Chondrocyte (in vitro differentiated cells): ENCODE measurements at places on chromosomes 2 and 18. TPM values are rescaled to one million over a fixed set of nuclear protein-coding genes. Genes with fewer than 3 reads are reported as not detected.

The ITGA4 gene
- total RNA-seq = 21.3 to 23.0 TPM (median 21.5 TPM) in 3 replicates

DNA sequence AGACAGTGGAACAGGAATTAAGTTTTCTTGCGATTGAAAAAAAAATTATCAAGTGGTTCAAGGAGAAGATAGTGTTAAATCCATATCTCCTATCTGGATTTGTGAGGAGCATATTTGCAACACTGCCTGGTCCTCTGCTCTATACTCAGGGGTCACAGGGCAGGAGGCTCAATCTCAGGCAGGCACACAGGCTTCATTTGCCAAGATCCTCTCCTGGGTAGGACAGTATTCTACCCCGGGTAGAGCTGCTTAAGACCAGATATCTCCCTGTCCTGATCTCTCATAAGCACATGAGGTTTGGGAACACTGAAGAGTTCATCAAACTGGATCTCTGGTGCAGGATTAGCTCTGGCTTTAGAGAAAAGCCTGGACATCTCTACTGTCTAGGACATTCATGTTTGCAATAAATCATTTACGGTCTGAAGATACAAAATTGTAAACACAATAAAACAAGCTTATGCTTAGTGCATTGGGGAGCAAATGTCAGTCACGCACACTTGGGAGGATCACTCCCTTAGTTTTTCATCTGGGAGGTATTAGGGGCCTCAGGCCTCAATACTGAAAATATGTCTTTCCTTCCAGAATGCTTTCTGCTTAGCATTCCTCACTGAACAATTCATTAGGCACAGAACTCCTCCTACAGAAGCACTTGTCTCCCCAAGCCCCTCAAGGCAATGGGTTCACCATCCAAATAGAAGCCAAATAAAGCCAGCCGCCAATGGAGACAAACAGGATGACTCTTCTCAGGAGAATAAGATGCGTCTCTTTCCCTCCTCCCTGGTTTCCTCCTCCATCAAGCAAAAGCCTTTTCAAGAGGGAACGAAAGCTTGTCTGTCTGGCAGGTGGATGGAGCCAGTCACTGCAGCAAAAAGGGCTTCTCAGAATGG is 34.1 kb upstream of the LCLAT1 start:
- no peak for DNase-seq

DNA sequence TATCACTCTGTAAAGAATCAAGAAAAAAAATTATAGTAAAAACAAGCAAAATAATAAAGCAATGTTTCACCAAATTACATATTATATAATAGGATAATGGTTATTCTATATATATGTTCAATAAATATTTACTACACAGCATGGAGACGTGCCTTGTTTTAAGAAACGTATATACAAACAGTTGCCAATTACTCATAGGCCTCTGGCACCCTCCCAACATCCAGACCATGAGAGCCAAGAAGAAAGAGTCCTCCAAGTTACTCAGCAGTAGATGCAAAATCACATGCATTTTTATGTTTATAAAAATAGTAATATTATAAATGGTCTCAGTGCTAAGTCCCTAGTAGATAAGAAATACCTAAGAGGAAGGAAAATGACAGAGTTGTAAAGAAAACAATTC is 64.8 kb downstream of the REV1 start:
- DNase-seq = no peak

The REG3A gene
- not detected in 3 replicates for total RNA-seq

The TRAPPC12 gene
- 71.0 to 92.9 TPM (median 73.3 TPM) in 3 replicates for total RNA-seq

- DNase-seq = no peak
Measured at GRCh38 chr2:226902041-226902966, 66.5 kb downstream of the RHBDD1 start.

The XRCC5 gene
- total RNA-seq = 154 to 236 TPM (median 158 TPM) in 3 replicates

- no peak for DNase-seq
Measured at GRCh38 chr18:35185771-35186170, 55.1 kb upstream of the ZNF397 start.

- no peak for DNase-seq
Measured at GRCh38 chr2:234951664-234952269, at the start of gene SH3BP4. TSS of gene SH3BP4 (plus strand) at chr2:234952017. CDS start at chr2:235035003, 82,986 bp downstream.

DNA sequence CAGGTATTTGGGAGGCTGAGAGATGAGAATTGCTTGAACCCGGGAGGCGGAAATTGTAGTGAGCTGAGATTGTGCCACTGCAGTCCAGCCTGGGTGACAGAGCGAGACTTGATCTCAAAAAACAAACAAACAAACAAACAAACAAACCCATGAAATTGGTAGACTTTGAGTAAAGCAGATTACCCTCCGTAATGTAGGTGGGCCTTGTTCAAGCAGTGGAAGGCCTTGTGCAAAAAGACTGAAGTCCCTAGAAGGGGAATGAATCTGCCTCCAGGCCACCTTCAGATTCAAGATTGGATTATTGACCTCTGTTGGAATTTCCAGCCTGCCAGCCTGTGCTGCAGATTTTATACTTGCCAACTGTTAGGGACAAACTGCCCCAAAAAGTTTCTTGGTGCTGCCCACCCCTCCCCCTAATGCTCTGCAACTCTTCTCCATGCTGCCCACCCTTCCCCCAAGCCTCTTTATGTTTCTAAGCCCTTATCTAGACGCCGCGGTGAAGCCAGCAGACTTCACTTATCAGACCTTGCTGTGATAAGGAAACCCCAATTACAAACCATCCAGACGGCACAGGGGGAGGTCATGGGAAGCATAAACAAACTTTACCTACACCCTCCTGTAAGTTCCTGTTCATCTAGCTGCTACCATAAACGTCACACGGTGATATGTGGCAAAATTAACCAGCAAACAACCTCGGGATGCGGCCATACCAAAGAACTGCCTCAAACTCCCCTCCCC is 17.0 kb downstream of the CYP27A1 start:
- DNase-seq = no peak

- DNase-seq = no peak
Measured at GRCh38 chr2:58939388-58939787, 698.3 kb upstream of the FANCL start.

DNA sequence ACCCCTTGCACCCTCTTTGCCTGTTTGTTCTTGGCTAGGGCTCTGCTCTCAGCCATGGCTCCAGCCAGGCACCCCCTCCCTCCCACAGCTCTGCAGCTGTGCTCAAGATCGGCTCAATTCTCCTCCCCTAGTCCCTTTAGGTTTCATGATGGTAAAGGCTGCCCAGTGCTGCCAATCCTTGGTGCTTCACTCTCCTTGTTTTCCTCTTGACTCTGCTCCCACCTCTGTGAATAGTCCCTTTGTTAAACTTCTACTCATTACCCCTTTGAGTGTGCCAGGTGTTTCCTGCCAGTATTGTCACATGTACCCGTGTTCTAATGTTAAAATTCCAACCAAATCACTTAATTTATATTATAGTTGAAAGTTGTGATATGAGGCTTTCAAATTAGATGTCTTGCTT is 101.0 kb upstream of the CERS6 start:
- DNase-seq = no peak

The SULT1C4 gene
- 0.60 to 1.4 TPM (median 1.2 TPM) in 3 replicates for total RNA-seq
